ENCODE measurements at places on chromosomes 13 and 19.

DNA sequence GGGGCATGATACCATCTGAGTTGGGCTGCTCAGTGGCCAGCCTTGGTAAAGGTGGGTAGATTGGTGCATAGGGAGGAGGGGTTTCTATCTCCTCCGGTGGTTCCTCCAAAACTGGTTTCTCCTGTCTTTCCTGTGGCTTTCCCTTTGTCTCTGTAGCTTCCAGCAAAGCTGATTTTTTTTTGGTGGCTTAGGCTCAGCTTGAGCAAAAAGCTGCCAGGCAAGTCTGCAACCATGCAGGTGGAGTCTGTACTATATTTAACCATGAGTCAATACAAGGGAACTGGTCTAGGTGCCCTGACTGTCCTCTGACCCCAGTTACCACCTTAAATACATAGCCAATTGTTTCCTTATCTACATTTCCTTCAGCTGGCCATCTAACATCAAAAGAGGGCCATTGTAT is 64.0 kb upstream of the ZNF681 start:
- no peak for DNase-seq

- DNase-seq: no peak
Measured at GRCh38 chr13:88022431-88023208, 351.4 kb downstream of the SLITRK5 start.

DNA sequence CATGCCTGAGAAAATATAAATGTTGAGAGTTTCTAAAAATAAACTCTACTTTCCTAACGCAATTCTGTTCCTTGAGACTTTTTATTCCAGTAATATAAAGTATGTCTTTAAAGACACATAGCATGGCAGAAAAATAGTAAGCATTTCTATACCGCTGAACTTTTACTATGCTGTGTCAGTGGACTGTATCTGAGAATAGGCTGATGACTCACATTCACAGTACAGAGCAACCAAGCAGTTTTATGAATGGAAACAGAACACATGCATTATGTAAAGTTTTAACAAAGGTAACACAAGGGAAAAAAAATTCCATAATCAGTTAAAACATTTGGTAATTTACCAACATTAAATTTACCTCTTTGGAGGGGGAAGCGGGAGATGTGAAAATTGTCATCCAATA is 38.4 kb downstream of the ZDHHC20 start:
- no peak for DNase-seq

DNA sequence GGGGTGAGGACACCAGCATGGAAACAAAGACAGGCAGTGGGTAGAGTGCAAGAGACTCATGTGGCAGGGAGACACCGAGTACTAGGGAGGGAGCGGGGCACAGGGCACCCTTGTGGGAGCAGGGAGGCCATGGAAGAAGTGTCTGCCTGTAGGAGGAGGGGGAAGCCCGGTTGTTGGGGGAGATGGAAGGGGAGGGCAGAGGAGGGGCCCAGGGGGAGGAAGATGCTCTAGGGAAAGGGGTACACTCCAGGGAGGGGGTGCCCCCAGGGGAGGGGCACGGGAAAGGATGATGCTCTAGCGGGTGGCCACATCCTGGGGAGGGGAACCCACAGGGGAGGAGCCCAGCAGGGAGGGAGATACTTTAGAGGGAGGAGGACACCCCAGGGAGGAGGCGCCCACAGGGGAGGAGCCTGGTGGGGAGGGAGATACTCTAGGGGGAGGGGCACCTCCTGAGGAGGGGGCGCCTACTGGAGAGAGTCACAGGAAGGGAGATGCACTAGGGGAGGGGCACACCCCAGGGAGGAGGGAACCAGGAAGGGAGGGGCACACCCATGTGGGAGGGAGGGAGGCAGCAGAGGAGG is 24.9 kb downstream of the CPAMD8 start:
- no peak for DNase-seq

- DNase-seq: no peak
Measured at GRCh38 chr13:40146611-40147117, 491.2 kb downstream of the COG6 start.

DNA sequence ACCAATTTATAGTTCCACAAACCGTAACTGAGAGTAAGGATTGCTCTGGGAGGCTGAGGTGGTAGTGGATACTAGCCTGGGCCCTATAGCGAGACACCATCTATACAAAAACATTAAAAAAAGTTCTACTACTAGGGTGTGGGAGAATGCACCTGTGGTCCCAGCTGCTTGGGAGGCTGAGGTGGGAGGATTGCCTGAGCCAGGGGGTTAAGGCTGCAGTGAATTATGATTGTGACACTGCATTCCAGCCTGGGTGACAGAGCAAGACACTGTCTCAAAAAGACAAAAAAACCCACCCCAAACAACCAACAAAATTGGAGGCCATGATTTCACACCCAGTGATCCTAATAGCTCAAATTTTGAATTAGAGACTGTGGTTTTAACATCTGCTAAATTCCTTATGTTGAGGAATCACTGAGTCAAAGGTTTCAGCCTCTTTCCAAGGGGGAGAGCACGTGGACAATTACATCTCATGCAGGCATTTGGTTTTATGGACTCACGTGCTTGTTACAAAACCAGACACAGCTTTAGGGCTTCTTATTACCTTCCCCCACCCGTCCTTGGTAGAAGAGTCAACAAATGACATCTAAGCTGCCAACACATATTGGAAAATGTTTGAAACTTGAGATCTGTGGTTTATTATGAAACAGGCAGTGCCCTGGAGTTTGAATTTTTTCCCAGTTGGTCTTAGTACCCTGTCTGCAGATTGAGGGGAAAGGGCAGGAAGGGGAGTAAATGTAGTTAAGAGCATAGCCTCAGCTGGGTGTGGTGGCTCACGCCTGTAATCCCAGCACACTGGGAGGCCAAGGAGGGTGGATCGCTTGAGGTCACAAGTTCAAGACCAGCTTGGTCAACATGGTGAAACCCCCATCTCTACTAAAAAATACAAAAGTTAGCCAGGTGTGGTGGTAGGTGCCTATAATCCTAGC is 18.5 kb downstream of the CYP2A6 start:
- peak; percentile 23 for DNase-seq

- DNase-seq: no peak
Measured at GRCh38 chr13:83753912-83754624, 128.2 kb downstream of the SLITRK1 start.

- DNase-seq: no peak
Measured at GRCh38 chr19:6848986-6849385, 38.4 kb upstream of the ADGRE1 start.

DNA sequence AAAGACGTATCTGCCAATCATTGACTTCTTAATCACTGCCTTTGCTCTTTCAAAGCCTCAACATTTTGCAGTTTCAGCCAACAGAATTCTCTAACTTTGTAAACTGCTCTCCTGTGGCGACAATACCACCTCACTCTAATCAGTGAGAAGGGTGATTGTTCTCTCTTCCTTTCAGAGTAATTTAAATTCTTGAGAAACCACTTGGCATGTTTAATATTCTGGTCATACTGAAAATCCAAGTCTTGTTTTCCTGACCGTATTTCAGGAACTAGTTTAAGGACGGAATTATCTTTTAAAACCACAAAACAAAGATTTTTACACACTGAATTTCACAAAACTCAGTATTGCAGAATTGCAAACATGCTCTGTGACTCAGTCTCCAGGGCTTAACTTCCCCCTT is 5.2 kb upstream of the CDC16 start:
- no peak for DNase-seq
